ENCODE measurements at places on chromosomes 1 and 21.
A peak's percentile ranks its signal among the peaks of the same experiment; 100 is the strongest.

DNA sequence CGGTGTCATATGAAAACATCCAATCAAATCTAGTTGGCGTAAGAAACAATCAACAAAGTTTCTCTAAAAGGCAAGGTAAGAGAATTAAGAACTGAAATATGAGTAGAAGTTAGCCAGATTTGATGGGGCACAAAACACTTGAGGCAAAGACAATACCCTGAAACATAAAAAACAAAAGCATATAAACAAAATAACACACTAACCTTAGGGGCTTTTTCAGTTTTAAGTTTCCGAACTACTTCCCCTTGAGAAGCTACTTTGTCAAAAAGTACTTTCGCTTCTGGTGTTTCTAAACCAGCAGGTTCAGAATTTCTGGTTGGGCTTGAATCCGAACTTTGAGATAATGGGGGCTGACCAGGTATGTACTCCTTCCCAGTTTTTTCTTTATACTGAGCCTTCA is 57.9 kb downstream of the EPRS1 start:
- DNase-seq = no peak

DNA sequence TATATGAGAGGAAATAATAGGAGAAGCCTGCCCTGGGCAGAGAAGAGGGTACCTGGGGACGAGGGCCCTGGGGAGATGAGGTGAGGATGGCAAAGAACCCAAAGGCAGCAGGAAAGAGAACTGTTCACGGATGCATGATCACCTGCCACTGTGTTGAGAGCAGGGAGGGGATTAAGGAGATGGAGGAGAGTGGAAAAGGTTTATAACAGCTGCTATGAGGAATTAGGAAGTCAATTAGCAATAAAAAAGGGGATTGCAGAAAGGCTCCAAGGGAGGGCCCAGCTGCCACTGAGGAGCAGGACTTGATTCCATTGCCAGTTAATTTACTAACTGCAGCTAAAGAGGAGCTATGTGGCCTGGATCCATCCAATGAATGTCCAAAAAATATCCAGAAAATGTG is 61.1 kb downstream of the GFI1 start:
- no peak for DNase-seq

DNA sequence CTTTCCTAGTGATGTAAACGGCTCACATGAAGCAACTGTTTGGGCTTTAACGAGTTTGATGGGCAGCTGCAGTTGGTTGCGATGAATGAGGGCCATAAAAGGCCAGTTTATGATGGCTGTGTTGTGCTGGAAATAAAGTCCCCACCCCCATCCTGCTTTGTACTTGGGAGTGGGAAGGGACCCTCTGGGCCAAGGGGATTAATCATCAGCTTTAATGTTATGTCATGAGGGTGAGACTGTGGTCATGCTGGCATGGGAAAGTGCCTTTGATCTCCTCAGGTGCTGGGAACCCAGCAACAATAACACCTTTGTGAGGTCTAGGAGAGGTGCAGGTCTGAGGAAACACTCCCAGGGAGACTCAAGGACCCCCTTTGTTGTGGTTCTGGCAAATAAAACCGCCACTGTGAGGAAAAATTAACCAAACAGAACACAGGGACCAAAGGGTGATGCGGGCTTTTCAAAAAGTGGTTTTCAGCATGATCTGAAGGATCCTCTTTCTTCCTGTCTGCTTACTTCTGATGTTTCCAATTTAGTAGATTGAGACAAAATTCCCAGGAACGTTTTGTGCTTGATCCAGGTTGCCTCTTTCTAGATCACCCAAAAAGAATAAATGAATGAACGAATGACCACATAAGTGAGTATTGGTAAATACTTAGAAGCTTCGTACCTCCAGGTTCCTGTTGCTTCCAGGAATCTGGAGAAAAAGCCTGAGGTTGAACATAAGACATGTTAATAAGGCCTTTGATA is 257.8 kb upstream of the HOOK1 start:
- DNase-seq = no peak

GRCh38 chr21:37593015-37593414 is 226.4 kb downstream of the DYRK1A start:
- no peak for DNase-seq

- no peak for DNase-seq
These were observed 3.0 kb downstream of the MYOG start for GRCh38 chr1:203082571-203083462.

GRCh38 chr1:56444960-56445646 is 134.3 kb downstream of the PLPP3 start:
- DNase-seq = no peak

- DNase-seq = no peak
These were observed 36.2 kb upstream of the DOCK7 start for GRCh38 chr1:62724430-62724829.

GRCh38 chr1:11691928-11692711 is 610 bp downstream of the DRAXIN start:
- no peak for DNase-seq

GRCh38 chr1:9520411-9520810 is 18.9 kb upstream of the SLC25A33 start:
- no peak for DNase-seq

- DNase-seq = no peak
These were observed 9.1 kb downstream of the IL22RA1 start for GRCh38 chr1:24133819-24134218.

DNA sequence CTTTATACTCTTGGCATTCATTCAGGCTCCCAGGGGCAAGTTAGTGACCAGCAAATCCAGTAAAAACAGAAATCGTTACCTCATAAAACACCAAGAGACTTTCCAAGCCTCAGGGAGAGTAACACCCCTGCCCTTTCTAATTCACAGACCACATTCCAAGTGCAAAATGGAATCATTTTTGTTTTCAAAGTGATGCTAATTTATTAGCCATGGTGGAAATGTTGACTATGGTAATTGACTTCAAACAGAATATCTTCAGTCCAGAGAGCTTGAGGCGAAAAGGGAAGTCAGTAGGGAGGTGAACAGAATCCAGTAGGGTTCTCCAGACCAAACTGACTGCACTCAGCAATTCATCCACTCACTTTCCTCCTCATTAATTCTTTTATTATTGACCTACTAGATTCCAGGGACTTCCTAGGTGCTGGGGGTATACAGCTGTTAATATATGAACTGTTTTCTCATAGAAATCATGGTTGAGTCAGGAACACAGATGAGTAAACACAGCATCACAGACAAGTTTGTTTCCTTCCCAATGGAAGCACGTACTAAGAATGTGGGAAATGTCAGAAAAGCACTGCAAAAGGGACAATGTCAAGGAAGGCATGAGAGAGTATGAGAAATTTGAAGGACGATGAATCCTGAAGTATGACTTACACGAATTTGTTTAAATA is 388.5 kb upstream of the C1orf87 start:
- no peak for DNase-seq

- no peak for DNase-seq
These were observed 32.6 kb downstream of the NIBAN1 start for GRCh38 chr1:184941735-184942134.

GRCh38 chr1:53148123-53148522 is 5.7 kb upstream of the SLC1A7 start:
- no peak for DNase-seq

GRCh38 chr1:155080312-155081228 is 1.9 kb downstream of the EFNA3 start:
- peak; percentile 61 for DNase-seq

GRCh38 chr1:4853904-4854303 is 199.5 kb downstream of the AJAP1 start:
- no peak for DNase-seq

DNA sequence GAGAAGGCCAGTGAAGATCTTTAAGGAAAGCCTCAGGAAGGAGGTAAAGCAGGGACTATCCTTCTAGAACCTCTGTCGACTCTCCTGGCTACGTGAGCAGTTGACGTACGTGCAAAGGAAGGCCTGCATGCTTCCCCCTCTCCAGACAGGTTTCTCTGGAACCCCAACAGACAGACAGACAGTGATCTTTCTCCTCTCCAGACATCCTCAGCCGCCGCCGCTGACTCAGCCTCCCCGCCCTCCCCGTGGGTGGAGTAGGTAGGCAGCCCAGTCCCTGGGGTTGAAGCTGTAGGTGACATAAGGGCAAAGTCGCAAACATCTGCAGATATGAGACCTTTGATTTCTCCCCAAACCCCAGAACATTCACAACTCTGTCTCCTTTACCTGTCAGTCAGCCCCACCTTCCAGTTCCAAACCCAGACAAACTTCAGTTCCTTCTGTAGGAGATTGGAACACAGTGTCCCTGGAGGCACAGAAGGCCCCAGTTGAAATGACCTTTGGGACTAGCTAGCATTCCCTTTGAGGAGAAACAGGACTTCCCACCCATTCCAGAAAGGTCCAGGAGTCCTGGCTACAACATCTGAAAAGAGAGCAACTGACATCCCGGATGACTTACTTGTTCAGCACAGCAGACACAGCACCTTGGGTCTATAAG is 146.0 kb upstream of the JUN start:
- DNase-seq = no peak

GRCh38 chr1:184032930-184033418 is 4.6 kb downstream of the COLGALT2 start:
- no peak for DNase-seq

GRCh38 chr1:201296352-201296751 is 13.0 kb downstream of the PKP1 start:
- no peak for DNase-seq

DNA sequence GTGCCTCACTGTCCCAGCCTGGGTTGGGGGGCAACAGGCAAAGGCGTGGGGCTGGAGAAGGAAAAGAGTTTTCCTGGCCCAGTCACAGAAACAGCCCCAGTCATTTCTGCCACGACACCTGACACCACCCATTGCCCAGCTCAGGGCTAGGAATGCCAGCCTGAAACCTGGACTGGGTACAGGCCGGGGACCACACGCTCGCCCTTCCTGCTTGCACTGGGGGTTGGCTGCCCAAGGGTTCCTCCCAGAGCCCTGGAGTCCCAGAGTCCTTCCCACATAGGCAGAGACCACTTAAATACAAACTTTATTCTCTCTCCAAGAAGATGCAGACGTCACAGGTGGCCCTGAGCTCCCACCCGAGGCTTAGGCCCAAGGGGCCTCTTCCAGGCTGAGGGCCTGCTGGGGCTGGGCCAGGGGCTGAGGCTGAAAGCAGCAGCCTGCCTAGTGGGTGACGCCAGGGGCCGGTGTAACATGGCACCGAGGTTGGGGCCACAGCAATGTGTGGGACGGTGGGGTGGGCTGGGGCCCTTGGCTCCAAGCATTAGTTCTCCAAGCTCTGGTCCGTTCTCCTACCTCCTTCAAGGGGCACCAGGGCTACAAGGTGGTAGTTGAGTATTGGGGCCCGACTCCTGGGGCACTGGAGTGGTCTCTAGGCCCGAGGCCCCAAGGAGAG is 1.6 kb downstream of the TMEM52 start:
- no peak for DNase-seq

- DNase-seq = peak; percentile 41
These were observed 150.2 kb downstream of the GRIK3 start for GRCh38 chr1:36884029-36884701.

DNA sequence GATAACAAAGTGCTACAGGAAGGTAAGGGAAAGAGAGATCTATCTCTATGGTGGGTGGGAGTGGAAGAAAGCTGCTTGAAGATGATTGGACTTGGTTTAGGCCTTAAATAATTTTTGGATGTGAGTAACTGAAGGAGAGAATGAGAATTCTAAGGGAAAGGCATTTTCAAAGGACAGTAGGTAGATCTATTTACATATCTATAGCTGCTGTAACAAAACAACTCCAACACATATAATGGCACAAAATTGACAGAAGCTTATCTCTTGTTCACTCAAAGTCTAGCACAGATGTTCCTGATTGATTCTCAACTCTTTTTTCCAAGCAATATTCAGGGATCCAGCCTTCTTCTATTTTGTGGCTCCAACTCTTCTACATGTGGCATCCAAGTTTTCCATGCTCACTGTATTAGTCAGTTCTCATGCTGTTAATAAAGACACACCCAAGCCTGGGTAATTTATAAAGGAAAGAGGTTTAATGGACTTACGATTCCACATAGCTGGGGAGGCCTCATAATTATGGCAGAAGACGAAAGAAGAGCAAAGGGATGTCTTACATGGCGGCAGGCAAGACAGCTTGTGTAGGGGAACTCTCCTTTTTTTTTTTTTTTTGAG is 3.1 kb upstream of the DDAH1 start:
- DNase-seq = no peak

GRCh38 chr1:209552406-209553264 is 30.9 kb upstream of the CAMK1G start:
- no peak for DNase-seq

DNA sequence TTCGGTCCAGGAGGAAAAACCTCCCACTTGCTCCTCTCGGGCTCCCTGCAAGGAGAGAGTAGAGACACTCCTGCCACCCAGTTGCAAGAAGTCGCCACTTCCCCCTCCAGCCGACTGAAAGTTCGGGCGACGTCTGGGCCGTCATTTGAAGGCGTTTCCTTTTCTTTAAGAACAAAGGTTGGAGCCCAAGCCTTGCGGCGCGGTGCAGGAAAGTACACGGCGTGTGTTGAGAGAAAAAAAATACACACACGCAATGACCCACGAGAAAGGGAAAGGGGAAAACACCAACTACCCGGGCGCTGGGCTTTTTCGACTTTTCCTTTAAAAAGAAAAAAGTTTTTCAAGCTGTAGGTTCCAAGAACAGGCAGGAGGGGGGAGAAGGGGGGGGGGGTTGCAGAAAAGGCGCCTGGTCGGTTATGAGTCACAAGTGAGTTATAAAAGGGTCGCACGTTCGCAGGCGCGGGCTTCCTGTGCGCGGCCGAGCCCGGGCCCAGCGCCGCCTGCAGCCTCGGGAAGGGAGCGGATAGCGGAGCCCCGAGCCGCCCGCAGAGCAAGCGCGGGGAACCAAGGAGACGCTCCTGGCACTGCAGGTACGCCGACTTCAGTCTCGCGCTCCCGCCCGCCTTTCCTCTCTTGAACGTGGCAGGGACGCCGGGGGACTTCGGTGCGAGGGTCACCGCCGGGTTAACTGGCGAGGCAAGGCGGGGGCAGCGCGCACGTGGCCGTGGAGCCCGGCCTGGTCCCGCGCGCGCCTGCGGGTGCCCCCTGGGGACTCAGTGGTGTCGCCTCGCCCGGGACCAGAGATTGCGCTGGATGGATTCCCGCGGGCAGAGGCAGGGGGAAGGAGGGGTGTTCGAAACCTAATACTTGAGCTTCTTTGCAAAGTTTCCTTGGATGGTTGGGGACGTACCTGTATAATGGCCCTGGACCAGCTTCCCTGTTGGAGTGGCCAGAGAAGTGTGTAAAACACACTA is 45.3 kb downstream of the MRPL39 start:
- peak; percentile 79 for DNase-seq

DNA sequence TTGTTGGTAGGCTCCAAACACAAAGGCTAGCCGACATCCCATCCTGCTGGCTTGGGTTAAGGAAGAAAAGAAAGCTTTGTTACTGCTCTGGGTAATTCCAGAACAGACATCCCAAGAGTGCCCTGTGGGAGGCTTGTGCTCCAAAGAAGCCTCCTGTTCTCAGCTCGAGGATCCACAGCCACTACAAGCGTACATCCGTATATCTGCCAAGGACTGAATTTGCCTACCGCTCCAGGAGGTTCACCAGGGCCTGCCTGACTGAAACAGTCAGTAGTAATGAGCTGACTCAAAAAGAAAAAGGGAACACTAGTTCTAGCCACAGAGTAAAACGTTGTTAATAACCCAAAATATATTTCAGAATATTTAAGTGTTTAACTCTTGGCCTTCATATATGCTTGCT is 24.8 kb upstream of the MUTYH start:
- DNase-seq = no peak

Measured in Karpas-422 (cell line).